Stimulated activated effector memory CD8-positive, alpha-beta T cell treated with anti-CD3 and anti-CD28 coated beads, Interleukin-12 subunit alpha, Interleukin-12 subunit beta, amount 100 ng/mL, for 72 hours (primary cell): ENCODE measurements at places on chromosomes 4 and X.

- DNase-seq = no peak
Measured at GRCh38 chr4:4574792-4575191, 32.9 kb upstream of the STX18 start.

DNA sequence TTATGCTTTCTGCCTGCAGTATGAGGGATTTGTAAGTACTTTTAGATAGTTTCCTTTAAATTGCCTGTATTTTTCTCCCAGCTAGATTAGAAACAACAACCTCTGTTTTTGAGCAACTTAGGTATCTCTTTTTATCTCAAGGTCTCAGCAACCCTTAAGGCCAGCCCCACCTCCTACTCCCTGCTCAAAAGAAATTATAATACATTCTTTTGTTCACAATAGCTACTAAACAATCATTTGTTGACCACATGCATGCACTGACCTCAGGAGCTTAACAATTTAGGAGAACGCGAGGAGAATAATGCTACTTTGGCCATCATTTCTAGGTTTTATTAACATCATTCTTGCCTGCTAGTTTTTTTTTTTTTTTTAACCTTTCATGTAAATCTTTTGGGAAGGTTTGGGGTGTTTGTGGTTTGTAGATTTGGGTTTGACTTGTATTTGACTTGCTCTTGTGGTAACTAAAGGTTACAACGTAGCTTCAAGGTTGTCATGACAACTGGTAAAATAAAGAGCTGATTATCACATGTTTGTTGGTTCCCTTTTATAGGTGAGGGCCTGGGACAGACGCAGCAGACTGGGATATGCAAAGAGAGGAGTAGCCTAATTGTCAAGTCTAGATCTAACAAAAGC lies 145.4 kb upstream of the PLAC1 start:
- no peak for DNase-seq

DNA sequence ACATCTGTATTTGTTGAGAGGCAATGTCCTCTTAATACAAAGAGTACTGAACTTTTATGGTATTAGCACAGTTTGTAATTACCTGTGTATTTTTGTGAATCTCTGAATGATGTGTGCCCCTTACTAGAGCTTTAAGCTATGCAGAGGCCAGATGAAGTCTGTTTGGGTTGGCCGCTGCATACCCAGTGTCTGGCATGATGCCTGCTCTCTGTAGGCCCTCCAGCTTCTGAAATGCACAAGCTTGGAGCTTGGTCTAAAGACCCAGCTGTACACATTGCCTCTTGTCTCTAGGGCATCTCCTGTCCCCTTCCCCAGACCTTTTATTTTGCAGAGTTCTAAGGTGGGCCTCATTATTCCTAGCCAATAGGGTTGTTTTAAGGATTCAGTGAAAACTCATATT lies 68.6 kb downstream of the CDS1 start:
- DNase-seq = no peak

DNA sequence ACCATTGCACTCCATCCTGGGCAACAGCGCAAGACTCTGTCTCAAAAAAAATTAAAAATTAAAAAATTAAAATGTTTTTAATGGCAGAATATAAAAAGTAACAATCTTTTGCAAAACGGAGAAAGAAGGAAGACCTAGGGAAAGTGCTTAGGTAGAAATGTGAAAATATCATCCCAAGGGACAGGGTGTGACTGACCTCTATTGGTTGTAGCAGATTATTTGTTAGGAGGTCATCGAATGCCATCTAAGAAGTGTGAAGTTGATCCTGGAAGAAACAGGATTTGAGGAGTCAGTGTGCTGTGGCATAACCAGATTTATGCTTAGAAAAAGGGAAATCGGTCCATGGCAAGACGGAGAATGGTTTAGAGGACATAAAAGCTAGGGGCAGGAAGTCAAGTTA lies 18.1 kb upstream of the C4orf36 start:
- DNase-seq = no peak

GRCh38 chr4:144421839-144422565 lies 224.0 kb upstream of the HHIP start:
- DNase-seq = no peak

DNA sequence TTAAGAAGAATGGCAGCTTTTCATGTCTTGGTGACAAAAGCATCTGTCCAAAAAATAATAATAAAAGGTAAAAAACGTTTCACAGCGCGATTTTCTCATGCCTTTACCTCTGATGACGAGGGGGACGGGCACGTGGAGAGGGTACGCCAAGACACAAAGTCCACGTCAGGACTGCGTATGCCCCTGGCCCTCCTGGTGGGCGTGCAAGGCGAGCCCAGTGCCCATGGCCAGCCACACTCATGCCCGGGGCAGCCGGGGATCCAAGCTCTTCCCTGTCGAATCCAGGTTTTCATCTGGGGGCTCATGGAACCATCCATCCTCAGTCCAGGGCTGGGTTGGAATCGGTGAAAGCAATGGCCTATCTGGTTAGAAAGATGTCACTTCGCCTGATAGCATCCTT lies 176.6 kb downstream of the AFAP1 start:
- DNase-seq = no peak

DNA sequence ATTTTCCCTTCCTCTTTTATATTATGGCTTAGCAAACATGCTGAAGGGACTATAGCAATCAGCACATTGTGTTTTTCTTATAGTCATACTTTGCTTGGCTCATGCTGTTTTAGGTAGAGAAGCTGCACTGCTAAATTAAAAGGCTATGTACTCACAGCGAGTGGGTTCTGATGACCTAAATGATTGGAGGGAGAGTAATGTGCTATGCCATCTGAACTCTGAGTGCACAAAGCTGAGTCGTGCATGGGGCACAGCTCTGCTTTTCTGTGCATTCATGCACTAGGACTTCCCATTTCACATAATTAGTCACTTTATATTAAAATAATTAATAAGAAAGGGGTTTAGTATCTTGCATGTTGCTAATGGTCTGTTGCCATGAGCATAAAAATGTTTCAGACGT lies 132.7 kb upstream of the ADGRL3 start:
- DNase-seq = no peak

DNA sequence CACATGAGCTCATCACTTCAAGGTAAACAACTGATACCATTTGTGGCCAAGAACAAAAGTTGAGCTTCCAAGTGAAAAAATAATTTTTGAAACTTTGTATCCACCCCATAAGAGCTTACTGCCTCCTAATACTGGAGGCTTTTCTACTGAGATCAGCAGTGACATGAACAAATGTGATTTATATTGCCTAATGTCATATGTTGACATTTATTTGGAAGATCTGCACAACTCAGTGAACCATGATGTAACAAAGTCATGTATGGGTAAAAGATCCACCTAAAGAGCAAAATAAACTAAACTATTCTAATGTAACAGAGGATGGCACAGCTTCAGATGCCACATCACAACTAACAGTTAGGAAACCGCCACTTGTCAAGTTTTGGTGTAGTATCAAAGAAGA lies 65.8 kb downstream of the AFAP1 start:
- DNase-seq = no peak

GRCh38 chr4:26822546-26822945 lies 38.1 kb upstream of the STIM2 start:
- no peak for DNase-seq

DNA sequence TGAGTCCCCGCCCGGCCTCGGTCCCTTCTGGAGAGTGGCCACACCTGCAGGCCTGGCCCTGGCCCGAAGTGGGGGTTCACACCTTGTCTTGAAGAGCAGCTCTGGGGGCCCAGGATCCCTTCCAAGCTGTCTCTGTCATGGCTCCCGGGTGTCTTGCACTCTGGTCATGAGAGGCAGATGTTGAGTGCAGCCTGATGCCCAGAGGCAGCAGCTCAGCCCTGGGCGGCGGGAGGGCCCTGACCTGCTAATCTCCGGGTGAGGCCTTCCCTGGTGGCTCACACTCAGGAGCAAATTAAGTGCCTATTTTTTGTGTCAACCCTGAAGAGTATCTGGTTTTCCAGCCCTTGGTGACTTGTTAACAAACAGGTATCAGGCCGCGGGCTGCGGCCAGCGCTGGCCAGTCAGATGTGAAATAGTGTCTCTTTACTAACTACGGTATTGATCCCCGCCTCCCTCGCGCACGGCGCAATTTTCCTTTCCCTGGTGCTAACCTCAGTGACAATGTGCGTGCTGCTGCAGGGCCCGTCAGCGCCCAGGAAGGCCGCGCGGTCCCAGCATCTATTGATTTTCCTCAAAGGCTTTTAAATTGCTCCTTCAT lies 24.2 kb downstream of the NKX1-1 start:
- no peak for DNase-seq

GRCh38 chrX:7170898-7171297 lies 22.9 kb upstream of the PUDP start:
- DNase-seq = peak; percentile 2

DNA sequence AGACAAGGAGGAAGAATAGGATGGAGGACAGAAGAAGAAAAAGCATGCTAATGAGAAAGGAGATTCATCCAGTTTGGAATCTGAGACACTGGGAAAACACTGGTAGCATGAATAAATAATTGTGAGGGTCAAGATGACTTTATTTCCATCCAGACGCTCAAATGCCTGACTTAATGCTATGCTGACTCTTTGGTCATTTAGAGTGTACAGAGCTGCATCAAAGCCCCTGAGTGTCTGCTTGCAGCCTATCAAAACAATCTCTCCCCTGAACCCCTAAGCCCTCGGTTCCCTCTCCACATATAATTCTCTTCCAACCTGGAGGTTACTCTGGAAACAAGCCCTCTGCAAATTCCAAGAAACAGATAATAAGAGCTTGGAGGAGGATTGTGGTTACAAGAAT lies 208.8 kb downstream of the MAGEB17 start:
- no peak for DNase-seq

GRCh38 chr4:83556006-83556707 lies 20.2 kb downstream of the GPAT3 start:
- no peak for DNase-seq

DNA sequence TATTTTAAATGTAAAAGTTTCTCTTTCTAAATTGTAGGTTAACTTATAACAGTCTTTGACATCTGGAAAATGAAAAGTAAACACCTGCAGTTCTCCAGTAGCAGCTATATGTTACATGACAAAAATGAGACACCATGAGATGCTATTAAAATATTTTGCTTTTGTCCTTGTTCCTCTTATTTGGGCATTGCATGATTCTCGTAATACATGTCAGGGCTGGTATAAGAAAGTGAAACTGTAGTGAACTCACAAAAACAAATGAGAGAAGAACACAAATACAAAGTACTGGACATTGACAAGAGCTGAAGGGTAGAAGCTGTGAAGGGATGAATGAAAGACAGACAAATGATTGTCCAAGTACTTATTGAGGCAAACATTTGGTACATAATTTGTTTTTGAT lies 9.0 kb downstream of the GK2 start:
- no peak for DNase-seq

DNA sequence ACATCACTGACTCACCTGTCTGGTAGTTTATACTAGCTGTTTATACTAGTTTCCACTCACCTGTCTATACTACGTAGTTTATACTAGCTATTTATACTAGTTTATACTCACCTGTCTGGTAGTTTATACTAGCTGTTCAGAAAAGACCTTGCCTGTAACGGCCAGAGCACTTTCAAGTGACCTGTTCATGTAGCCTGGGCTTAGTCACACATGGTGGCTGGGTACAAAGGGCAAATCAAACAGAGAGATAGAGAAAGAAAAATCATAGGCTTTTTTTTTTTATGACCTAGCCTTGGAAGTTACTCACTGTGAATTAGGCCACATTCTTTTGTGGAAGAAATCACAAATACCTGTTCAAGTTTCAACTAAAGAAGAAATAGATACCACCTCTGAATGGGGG lies 30.7 kb upstream of the SPANXN4 start:
- DNase-seq = no peak

DNA sequence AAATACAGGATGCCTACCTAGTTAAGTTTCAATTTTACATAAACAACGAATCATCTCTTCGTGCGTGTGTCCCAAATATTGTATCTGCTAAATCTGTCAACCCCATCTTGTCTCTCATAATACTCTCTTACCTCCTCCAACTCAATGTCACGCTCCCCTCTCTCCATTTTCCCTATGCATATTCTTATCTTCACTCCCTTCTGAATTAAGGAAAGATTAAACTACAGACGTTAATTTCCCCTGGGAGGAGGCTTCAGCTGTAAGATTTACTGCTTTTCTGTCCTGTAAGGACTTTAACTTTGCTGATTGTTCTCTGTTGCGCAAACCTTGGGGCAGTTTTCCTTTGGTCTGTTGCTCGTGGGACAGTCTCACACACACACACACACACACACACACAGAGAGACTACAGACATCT lies 455 bp upstream of the ABCB7 start:
- no peak for DNase-seq

DNA sequence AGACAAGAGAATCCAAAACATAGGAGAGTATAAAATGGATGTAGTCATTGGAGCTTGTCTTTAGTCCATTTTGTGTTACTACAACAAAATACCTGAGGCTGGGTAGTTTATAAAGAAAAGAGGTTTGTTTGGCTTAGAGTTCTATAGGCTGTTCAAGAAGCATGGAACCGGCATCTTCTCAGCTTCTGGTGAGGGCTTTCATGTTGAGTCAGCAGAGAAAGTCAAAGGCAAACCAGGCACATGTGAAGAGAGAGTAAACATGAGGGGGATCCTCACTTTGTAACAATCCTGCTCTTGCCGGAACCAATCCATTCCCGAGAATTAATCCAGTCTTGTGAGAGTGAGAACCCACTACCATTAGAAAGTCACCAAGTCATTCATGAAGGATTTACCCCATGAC lies 8.1 kb upstream of the HCCS start:
- DNase-seq = no peak

GRCh38 chr4:157075811-157076577 lies at the start of gene GLRB:
Gene GLRB (plus strand): TSS chr4:157076150. CDS start chr4:157078025, 1,875 bp downstream.
- DNase-seq = no peak

GRCh38 chrX:10157032-10157341 lies 212 bp downstream of the CLCN4 start:
- DNase-seq = no peak

DNA sequence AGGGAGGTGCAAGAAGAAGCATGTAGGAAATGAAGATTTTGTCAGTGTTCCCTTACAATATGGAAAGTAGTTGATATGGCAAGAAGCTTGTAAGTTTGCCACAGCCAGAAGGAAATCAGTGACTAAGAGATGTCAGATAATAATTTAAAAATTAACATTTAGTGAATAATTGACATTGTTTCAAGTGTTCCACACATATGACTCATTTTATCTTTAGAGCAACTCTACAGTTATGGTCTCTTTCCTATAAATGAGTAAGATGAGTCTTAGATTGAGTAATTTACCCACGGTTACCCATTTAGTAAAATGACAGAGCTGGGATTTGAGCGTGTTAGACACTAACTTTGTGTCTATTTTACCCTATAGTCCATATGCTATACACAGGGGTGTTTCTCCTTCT lies 300.3 kb upstream of the IRS4 start:
- no peak for DNase-seq

DNA sequence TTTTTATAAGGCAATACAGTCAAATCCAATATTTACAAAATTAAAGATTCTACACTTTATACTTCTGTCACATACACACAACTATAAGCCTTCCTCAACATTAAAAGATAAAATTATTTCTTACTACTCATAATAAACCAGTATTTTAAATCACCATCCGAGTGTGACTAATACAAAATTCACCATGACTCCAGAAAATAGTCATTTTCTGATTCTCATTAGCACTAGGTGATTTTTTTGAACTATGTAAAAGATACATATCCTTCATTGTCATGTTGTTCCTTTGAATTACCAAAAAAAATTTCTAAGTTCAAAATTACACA lies 646 bp upstream of the SLC7A11 start:
- DNase-seq = no peak
